ENCODE measurements at places on chromosomes 3 and 15.

DNA sequence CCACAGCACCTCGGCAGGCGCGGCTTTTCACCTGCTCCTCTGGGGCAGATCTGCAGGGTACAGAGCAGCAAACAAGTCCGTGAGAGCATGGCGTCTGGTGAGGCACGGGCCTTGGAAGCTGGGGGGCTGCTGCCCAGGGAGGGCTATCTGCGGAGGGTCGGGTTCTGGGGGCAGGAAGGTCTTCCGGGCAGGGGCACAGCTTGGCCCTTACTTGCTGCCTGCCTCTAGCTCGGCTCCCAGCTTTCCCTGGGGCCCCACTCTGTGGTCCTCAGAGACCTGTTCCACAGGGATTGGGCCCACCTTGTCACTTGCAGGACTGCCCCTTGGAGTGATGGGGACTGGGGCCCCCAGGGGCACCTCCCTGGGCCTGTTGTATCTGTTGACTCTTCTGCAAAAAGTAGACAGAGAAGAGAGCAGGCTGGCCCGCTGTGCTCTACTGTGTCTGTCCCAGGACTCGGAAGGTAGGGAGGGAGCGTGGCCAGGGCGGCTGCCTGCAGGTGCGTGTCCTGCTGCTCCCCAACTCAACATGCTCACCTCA is 84.1 kb downstream of the TBC1D2B start:
- DNase-seq: no peak

- no peak for DNase-seq
These were observed 57.2 kb downstream of the GPR156 start for GRCh38 chr3:120227710-120228347.

DNA sequence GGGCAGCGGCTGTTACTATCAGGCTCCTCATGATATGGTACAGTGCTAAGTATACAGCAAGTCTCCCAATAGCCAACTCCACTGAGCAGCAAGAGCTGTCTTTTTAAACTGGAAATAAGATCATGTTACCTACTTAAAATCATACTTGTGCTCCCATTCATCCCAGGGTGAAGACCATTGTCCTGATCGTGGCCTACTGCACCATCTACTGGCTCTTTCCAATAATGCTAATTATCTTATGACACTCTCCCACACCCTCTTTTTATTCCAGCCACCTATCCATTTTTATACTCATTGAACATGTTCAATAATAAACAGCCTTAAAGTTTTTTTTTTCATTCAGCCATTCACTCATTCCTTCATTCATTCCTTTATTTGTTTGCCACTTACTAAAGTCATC is 117.7 kb downstream of the GBE1 start:
- DNase-seq: no peak

- DNase-seq: no peak
These were observed 942.0 kb downstream of the SQOR start for GRCh38 chr15:46576646-46577395.

DNA sequence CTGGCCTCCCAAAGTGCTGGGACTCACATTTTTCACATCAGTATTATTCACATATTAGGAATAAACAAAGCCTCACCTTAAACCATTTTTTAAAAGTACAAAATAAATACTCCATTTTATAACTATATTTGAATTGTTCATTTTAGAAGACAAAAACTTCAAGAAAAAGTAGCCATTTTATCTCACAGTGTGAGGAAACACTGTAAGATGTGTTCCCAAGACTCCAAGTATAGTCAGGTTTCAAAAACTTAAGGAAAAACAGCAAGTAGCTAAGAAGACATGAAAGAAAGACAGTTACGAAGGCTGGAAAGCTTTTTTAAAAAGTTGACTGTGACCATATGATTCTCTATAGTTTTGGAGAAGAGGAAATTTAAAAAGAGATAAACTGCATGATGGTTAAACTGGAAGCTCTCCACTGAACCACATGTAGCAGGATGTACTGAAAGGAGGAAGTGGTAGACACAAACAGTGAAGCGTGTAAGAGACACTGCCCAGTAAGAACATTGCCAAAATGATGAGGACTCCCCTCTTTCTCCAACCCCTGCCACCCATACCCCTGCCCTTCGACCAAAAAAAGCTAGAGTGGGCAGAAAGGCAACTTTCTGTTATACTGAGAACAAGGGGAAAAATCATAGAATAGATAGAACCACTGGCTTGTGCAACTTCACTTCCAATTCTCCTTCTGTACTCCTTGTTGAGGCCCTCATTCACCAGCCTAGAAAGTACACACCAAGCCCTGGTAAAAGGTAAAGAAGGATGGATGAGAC is 6.2 kb upstream of the TMF1 start:
- DNase-seq: no peak

DNA sequence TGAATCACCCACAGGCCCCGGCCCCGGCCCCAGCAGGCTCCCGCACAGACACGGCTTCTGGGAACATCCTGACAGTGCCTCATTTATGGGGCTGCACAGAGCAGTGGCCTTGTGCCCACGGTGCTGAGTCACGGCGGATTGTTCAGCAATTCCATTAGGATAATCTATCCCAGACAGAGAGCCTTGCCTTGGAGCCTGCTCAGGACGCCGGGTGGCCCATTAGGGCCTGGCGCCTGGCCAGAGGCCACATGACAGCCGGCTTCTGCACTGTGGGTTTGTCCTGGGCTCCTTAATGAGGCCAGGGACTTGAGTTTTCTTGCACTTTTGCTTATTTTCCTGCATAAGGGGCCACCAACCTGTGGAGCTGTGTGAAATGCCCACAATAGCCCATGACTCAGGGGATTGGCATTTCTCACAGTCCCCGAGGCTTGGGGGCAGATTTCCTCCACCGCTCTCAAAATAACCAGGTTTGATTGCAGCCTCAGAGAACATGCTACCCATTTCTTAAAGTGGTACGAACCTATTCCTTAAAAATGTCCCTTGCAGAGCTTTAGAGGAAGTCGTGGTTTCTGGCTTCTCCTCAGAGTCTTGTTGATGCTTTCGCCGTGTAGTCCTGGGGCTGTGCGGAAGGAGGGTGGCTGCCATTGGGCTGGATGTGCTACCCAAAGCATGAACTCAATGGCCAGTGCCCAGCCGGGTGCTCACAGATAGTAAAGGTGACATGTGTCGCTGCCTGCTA is 19.0 kb downstream of the SYNM start:
- no peak for DNase-seq

DNA sequence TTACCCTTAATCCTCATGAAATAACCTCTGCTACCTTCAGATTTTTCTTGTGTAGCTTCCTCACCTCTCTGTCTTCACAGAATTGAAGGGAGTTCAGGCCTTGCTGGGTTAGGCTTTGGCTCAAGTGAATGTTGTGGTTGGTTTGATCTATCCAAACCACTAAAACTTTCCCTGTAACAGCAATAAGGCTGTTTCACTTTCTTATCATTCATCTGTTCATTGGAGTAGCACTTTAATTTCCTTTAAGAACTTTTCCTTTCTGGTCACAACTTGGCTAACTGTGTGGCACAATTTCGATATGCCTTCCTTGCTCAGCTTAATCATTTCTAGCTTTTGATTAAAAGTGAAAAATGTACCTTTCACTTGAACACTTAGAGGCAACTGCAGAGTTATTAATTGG is 129.8 kb downstream of the NR1I2 start:
- no peak for DNase-seq

GRCh38 chr3:49397470-49397869 is 14.3 kb downstream of the RHOA start:
- no peak for DNase-seq

GRCh38 chr15:100596792-100597191 is 5.2 kb downstream of the LINS1 start:
- peak; percentile 81 for DNase-seq

DNA sequence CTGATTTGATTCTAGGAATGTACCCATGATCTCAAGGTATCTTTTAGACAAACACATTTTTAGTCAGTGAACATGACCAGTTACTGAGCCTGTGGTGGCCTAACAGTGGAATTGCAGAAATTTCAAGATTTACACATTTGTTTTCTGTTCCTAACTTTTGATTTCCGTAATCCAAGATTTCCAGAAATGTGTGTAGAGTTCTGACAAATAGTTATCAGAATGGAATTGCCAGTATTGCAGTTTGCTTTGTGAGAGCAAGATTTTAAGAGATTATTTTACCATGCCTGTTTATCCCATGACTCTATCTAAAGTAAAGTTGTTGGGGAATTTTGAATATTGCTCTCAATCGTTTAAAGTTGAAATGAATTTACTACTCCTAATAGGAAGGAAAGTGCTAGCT is 11.7 kb upstream of the UTS2B start:
- DNase-seq: no peak

GRCh38 chr3:100910986-100911385 is 82.2 kb downstream of the ABI3BP start:
- no peak for DNase-seq

DNA sequence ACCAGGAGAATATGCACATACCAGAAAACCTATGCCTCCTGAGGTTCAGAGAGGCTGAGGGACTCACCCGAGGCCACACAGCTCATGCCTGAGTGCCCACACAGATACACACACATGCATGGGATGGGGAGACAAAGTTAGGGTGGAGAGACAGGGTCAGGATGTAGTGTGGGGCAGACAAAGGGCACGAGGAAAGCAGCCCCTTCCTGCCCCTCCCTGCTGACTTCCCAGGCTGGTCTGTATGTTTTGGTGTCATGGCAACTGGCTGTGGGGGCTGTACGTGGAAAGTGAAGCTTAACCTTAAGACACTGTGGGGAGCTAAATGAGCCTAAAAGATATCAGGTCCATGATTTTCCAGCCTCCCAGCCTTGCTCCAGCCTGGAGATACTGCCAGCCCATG is 57.8 kb downstream of the EPHB3 start:
- no peak for DNase-seq
